ENCODE measurements at places on chromosomes 13 and 19.

GRCh38 chr13:37026771-37027170, 26.2 kb downstream of the EXOSC8 start:
- DNase-seq = no peak

DNA sequence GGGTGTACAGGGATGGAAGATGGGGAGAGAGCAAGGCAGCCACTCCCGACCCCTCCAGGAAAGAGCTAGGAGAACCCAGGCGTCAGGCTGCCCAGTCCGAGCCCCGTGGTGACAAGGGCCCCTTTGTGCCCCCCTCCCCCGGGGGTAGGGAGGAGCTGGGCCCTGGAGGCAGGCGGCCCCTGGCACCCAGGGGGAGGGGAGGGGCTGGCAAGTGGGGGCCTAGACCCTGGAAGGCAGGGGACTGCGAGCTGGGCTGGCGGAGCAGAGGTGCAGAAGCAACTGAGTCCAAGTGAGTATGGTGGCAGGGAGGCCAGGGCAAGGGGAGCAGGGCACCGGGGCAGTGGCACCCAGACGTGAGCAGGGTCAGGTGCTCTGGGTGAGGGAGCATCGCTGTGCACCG, at the start of gene MAG:
MAG (plus strand) TSS at position 246 of the 400 bp plus-strand sequence. CDS start 3,248 bp downstream, outside the sequence.
- no peak for DNase-seq

DNA sequence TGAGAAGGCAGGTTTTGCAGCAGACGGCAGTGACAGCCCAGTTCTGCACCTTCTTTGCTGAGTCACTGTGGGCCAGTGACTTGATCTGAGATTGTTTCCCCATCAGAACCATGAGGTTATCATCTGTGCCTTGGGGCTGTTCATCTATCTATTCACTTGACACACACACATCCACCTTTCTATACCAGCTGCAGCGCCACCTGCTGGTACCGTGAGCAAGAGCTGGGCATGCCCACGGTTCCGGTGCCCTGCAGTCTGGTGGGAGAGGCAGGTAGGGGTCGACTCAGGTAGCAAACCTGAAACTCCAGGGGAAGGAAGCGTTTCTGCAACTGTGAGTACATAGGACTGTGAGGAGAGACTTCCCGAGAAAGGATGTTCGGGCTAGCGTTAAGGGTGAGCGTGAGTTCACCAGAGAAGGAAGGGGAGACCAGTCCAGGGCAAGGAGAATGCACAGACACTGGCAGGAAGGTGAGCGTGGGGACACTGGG, 7.5 kb upstream of the LIN7B start:
- peak; percentile 57 for DNase-seq

- no peak for DNase-seq
Observed at GRCh38 chr13:76672420-76672819, 213.8 kb downstream of the KCTD12 start.

DNA sequence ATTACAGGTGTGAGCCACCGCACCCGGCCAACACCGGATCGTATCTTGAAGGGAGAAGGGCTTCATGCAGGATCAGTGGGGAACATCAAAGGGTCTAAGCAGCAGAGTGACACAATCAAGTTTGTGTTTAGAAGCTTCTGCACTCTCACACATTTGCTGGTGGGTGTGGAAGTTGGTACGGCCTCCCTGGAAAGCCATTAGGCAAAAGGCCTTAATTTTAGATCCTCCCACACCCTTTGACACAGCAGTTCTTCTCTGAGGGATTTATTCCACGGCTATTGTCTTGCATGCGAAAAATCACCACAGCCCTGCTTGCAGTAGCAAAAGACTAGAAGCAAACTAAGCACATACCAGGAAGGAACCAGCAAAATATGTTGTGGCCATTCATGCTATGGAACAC, 18.3 kb upstream of the SLC1A5 start:
- DNase-seq = no peak

DNA sequence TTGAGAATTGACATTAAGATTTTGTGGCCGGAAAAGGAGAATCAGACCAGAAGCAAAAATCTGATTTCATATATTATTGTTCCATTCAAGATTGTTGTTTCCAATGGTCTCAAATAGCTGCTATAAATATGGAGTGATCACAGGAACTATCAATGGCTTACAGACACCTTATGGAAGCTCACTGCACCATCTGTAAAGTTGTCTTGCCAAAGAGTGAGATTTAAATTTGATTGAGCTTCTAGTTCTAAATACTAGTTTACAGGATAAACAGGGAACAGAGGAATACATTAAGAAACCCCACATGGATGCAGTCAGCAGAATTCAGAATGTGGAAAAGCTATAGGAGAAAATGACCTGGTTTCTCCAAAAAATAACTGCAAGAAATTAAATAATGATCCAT, 47.0 kb upstream of the CALM3 start:
- DNase-seq = no peak

DNA sequence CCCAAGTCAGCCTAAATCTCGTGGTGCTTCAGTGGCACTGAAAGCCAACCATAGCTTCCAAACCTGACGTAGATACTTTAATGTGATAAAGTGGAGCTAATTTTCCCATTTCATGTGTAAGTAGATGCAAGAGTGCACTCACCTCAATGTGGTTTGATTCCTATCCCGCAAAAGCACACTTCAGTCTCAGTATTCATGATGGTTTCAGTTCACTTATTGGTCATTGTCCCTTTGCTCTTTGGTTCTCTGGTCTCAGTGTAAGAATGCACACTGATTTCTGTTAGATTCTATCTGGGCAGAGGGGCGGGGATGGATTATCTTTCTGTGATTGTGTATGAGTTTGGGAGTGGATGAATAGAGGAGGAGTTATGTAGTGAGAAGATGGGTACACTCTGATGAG, 340.6 kb downstream of the KCNRG start:
- DNase-seq = no peak

- DNase-seq = peak; percentile 5
Observed at GRCh38 chr19:52229524-52229923, 39.7 kb downstream of the PPP2R1A start.

GRCh38 chr13:80881942-80882445, 541.1 kb upstream of the SPRY2 start:
- no peak for DNase-seq

GRCh38 chr13:54536112-54536511, 1507.5 kb downstream of the OLFM4 start:
- no peak for DNase-seq

GRCh38 chr13:33531484-33531883, 245.9 kb upstream of the STARD13 start:
- no peak for DNase-seq

DNA sequence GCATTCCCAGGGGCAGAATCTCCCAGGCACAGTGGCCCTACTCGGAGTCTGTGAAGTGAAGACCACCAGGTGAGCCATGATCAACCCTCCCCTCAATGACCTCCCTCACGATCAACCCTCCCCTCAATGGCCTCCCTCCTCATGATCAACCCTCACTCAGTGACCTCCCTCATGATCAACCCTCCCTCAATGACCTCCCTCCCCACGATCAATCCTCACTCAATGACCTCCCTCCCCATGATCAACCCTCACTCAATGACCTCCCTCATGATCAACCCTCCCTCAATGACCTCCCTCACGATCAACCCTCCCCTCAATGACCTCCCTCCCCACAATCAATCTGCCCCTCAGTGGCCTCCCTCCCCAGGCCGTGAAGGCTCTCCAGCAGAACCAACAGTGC, 32.1 kb downstream of the SBNO2 start:
- no peak for DNase-seq

DNA sequence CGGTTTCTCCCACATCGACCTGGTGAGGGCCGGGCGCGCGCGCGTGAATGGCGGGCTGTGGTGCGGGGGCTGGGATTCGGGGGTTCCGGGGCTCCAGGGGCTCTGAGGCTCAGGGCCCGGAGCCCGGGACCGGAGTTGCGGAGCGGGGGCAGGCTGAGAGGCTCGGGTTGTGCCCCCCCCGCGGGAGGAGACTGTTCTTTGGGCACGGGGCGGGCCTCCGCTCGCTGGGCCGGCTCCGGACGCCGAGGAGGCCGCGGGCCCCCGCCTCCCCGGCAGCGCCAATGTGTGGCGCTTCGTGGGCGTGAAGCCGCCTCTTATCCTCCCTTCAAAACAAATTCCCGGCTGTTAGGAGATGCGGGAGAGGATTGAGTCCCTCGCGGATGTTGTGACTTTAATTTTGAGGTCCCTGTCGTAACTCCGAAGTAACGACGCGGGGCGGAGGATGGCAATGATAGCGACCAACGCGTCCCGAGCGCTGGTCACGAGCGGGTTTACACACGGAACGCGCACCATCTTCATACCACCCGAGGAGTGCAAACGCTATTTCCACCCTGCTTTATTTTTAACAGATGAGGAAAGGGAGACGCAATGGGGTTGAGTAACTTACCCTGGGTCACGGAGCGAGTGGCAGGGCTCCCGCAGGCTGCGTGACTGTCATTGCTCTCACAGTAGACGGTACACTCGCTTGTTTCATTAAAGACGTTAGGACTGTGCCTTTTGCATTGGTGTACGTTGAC, 536 bp downstream of the UBA2 start:
- DNase-seq = peak; percentile 75

DNA sequence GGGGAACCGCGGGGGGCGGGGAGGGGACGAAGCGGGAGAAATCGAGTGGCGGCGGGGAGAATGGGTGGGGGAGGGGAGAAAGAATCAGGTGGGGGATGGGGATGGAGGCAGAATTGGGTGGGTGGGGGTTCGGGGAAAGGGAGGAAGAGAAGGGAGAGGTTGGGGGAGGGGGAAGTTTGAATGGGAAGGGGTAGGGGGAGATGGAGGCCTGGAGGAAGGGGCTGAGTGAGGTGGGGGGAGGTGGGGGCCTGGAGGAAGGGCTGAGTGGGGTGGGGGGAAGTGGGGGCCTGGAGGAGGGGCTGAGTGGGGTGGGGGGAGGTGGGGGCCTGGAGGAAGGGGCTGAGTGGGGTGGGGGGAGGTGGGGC, 403 bp upstream of the ADAMTS10 start:
- no peak for DNase-seq

- no peak for DNase-seq
Observed at GRCh38 chr13:88339271-88339741, 668.1 kb downstream of the SLITRK5 start.

DNA sequence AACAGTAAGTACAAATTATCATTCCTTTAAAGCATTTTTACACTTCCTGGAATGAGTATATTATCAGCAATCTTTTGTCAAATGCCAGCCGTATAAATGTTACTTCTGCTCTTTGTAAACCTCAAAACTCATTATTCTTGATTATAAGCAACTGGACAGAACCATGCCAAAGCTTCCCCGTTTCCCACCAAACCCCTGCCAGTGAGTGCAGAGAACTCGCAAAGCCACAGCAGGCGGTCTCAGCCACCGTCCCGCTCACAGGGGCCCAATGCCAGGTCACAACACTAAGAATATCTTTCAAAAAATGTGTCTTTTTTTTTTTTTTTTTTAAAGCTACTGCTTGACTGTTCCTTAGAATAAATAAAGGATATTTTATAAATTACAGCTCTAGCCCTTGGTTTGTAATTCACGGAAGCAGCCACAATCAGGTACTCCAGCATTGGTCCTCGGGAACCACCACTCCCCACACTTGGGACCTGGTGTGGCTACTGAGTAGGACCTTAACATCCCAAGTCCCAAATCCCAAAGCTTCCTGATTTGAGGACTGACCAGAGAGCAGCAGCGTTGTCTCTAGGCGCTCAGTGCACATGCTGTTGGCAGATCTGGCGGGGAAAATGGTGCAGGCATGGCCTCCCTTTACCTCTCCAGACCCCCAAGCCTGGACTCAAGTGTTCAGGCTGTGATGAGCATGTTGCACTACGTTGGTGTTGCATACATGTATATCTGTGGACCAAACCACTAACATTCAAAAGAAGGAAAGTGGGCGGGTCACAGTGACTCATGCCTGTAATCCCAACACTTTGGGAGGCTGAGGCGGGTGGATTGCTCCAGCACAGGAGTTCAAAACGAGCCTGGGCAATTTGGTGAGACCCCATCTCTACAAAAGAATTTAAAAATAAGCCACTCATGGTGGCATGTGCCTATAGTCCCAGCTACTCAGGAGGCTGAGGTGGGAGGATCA, 19.0 kb downstream of the KCTD15 start:
- DNase-seq = no peak

- no peak for DNase-seq
Observed at GRCh38 chr19:14774373-14774772, 4.0 kb downstream of the ADGRE2 start.

DNA sequence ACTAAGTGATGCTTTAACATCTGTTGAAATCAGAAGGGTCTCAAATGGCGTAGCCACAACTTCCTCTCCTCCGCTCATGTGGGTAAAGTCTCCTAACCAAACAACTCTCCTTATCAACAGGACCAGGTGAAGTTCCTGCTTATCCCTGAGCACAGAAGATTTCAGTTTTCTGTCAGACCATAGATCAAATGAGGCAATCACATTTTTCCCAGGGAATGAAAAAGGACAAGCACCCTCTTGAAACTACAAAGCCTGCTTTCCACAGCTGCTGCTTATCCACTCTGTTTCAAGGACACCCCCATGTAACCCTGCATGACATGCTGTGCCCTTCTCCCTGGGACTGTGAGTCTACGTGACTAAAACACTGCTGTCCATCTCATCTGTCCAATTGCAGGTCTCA, 788.3 kb upstream of the SLITRK5 start:
- no peak for DNase-seq

DNA sequence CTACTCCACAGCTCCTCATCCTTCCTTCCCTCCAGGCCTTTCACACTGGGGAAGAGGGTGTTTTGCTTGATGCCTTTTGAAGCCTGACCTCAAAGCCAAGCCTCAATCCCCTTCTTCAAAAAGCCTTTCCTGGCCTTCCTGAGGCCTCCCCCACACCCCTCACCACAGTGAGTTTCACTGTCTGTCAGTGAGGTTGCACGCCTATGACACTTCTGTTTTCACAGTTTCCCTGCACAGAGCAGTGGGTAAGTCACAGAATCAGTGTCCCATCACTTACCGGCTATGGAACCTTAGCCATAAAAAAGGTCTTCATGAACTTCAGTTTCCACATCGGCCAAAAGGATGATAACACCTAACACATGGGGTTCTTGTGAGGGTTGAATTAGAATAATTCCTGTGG, 371.4 kb downstream of the UQCRFS1 start:
- DNase-seq = no peak

DNA sequence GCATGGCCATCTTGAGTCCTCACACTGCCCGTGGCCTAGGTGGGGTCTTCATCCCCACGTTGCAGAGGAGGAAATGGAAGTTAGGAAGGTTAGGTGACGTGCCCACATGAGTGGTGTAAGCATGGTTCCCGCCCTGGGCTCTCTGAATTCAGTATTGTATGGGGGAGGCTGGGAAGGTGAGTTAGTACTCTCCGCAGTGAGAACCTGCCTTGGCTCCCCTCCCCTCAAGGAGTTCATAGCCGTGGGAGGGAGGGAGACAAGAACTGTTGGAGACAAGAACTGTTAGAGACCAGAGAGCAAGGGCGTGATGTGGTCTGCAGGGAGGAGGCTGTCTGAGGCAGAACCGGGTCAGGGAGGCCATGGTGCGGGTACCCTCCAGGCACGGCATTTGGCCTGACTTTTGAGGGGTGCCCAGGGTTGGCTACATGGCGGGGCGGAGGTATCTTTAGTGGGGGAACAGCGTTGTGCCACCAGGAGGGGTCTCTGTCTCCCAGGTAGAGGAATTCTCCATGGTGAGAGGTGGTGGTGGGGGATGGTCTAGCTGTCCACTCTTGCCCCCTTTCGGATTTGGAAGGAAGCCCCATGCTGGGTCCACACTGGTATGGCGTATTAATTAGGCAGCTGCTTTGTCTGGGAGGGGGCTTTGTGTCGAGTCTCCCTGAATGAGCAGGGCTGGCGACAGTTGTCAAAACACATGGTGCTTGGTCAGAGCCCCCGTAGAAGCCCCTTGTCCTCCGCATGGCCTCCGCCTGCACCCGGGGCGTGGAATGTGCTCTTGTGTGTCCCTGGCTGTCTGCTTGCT, 45.8 kb downstream of the CAPN12 start:
- no peak for DNase-seq
